Activated T-helper 9 cell treated with anti-CD3 and anti-CD28 coated beads, Interleukin-2, amount 50 U/mL, for 16 hours (primary cell): ENCODE measurements at places on chromosomes 2 and 18.

GRCh38 chr2:105488285-105488684 is 89.4 kb upstream of the FHL2 start:
- no peak for DNase-seq

- DNase-seq, result no peak
Measured at GRCh38 chr18:61955644-61956043, 62.8 kb upstream of the RNF152 start.

DNA sequence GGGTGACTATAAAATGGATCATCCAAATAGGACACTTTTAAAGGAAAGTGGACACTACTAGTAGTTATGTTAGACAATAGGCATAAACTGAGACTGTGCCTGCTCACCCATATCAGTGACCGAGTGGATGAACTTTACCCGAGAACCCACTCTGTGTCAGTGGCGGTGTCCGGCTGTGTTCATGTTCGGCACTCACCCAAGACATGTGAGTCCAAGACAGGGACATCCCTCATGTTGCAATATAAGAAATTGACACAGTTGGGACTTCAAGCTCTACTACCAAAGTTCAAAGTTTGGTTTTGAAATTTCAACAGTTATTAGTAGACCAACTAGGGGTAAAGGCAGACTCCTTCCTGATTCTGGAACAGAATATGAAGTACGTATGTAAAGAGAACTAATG is 326.3 kb upstream of the TNP1 start:
- DNase-seq, result no peak

DNA sequence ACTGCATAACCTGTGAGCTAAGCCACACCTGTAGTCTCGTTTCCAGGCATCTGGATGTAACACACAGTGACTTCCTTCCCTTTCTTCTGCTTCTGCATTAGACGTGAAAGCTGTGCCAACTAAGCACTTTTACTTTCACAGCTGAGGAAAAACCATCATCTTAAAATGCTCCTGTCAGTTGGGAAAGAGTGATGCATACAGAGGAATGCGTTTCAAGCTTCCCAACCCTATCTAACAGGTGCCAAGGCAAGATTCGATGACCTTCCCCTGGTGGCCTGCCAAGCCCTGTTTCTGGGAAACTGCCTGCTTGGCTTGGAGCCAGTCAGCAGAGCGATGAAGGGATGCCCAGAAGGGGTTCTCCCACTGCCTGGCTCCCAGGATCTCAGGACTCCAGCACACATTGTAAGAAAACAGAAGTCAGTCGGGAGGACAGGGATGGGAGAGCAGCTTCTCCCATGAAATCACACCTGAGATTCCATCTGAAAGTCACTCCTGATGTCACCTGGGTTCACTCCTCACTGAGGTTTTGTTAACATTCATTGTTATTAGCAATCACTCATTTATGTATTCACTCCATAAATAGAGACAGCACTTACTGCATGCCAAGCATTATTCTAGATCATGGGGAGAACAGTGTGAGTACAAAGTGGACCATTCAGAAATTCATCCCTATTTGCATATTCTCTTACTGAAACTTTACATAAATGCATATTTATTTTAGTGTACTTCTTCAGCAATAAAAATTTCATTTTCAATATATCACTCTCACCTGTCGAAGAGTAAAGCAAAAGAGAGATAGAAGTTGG is 64.1 kb downstream of the DTNA start:
- DNase-seq, result no peak
